ENCODE measurements at places on chromosomes 11 and 22.

DNA sequence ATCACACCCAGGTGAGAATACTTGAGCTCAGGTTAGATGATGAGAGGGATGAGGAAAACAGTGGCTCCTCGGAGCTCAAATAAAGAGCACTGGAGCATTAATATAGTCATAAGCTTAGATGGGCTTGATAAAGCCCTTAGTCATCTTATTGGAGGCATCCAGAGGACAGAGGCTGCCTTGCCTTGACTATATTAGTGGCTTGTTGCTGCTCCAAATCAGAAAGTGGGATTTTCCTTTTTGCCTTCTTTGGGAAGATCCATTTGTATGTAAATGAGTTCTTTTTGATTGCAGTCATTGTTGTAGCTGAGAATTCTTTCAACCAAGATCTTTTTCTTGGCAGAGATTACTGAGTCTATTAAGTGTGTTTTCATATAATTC lies 18.9 kb downstream of the ADM start:
- DNase-seq = no peak

- DNase-seq = no peak
These were observed 385.6 kb downstream of the DCDC1 start for GRCh38 chr11:30983776-30984441.

DNA sequence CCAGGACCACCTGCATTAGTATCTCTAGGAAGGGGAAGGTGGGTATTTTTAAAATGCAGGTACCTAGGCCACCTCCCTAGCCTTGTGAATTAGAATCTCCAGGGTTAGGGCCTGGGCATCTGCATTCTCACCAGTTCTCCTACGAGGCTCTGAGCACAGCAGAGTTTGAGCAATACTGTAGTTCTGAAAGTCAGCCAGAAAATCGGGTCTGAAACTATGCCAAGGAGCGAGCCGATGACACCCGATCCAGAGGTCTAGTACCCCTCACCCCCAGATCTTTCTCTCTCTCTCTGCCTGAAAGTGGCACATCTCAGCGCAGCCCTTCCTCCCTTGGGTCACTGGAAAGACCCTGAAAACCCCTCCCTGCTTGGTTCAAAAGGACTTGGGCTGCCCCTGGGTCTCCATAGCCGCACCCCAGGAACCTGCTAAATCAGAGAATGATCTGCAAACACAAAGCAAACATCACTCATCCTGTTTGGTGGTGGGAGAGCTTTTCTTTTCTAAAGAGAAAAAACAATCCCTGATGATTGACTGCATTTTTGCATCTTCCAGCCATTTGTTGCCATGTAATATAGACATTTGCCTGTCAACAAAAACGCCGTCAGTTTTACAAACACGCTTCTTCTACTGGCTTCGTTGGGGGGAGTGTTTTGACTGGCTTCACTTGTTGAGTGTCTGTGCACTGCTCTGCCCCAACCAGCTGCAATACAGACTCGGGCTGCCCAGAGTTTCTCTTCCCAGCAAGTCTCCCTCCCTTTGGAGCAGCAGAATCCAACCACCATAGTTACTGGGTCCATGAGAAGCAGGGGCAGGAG lies 229.9 kb downstream of the MN1 start:
- DNase-seq = no peak

GRCh38 chr22:23481369-23481768 lies 98.7 kb downstream of the IGLL1 start:
- DNase-seq = no peak

GRCh38 chr11:128269466-128269865 lies 317.9 kb downstream of the ETS1 start:
- no peak for DNase-seq

DNA sequence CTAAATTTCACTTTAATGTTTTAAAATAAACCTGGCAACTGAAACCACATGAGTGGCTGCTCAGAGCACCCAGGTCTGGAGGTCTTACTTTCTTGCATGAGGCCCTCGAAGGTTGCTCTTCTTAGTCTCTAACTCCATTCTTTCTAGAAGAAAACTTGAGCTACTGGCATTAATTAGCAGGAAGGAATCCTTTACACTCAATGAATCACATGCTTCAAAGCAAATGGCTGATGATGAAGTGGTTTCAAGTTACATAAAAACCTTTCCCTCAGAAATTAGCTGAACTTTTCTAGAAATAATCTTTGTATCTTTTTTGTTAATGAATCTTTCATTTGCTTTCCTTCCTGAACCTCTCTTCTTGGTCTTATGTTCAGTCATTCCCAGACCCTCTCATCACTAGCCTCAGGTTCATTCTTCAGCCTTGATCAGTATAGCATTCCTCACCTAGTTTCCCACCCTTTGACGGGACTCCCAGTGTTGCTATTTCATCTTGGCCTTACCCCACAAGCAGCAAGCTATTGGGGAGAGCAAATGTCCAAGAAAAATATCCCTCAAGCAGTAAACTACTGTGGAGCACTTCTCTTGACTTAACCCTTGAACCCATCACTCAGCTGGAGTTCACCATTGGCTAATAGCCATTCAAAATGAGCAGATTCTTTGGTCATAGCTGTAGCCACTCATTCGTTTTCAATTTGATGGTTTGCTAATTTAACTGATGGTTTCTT lies 75.1 kb downstream of the INSC start:
- DNase-seq = no peak

Data from NCI-H345 (cell line).